EH (cell line): ENCODE measurements at places on chromosomes 5 and 9.

DNA sequence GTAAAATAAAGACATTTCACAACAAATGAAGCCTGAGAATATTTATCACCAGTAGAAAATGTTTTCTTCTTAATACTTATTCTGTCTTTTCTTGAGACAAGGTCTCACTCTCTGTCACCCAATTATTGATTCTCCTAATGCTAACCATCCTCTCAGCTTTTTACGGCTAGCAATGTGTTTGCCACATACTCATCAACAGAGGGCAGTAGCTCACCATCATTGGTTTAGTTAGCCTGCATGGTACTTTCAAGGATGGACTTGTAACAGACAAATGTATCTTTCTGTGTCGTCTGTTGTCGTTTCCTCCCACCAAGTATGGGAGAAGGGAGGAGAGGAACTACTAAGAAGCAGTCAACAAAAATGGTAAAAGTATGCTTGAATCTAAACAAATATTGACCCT, 5.9 kb upstream of the ACO1 start:
- peak; percentile 80 for DNase-seq

GRCh38 chr9:112971415-112971814, 40.6 kb downstream of the ZNF883 start:
- peak; percentile 24 for DNase-seq

DNA sequence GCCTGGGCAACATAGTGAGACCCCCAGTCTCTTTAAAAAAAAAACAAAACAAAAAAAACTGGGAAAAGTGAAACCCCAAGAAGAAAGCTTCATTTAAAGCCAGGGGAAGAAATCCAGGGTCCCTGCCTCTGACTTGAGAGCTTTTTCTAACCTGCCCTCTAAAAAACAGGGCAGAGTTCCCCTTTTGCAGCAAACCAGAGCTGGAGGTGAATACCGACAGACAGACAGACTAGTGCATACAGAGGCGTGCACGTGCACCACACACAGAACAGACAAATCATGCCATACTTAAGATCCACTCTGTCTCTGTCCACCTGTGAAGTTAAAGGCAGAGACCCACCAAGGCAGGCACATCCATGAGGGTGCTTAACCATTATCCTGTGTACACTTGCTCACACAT, 11.7 kb upstream of the AQP3 start:
- no peak for DNase-seq

DNA sequence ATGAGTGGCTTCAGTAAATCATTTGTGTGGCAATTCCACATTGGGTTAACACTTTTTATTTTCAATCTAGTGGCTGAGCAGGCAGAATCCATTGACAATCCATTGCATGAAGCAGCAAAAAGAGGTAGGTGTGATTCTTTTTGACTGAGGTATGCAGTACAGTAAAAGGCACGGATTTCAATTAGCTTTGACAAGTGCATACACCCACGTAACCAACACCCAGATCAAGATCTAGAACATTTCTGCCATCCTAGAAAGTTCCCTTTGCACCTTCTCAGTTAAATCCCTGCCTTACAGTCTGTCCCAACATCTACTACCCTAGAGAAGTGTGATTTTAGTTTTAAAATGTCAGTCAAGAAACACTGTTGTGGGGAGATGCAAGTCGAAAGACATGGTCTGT, 43.4 kb downstream of the OSTF1 start:
- DNase-seq, result no peak

GRCh38 chr5:151093476-151093889, 12.6 kb upstream of the TNIP1 start:
- DNase-seq, result peak; percentile 98

DNA sequence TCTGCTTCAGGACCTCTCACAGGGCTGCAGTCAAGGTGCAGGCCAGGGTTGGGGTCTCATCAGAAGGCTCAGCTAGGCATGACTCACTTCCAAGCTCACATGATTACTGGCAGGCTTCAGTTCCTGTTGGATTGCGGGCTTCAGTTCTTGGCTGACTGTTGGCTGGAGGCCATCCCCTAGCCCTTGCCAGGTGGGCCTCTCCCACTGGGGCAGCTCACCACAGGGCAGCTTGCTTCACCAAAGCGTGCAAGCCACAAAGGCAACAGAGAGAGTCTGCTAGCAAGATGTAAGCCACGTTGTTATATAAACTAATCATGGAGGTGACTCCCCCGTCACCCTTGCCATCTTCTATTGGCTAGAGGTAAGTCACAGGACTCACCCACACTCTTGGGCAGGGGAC, 14.4 kb downstream of the CPLX2 start:
- DNase-seq, result no peak

- no peak for DNase-seq
These were observed 138.2 kb downstream of the PIP5K1B start for GRCh38 chr9:68843239-68843638.

GRCh38 chr5:81424728-81425127, 30.8 kb upstream of the ACOT12 start:
- no peak for DNase-seq

- DNase-seq, result peak; percentile 82
These were observed 732 bp downstream of the PRKAA1 start for GRCh38 chr5:40797273-40798011.

- no peak for DNase-seq
These were observed 201.5 kb downstream of the FRMD3 start for GRCh38 chr9:83336706-83337105.
